ENCODE measurements at places on chromosomes 12 and 14. TPM values are rescaled to one million over a fixed set of nuclear protein-coding genes. Genes with fewer than 3 reads are reported as not detected.
A peak's percentile ranks its signal among the peaks of the same experiment; 100 is the strongest.

DNA sequence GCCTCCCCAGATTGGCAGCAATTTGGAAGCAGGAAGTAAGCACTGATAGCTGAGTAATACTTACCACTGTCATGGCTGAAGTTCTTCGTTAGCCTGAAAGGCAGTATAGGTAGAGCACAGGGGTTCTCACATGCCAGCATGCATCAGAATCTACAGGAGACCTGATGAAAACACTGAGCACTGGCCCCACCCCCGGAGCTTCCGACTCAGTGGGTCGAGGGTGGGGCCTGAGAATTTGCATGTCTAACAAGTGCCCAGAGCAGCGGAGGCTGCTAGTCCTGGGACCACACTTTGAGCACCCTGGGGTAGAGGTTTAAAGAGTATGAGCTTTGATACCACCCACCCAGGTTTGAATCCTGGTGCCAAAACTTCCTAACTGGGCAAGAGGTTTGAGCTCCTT lies 89.6 kb downstream of the FBXW8 start:
- no peak for DNase-seq

GRCh38 chr12:51661836-51662235 lies 70.8 kb downstream of the SCN8A start:
- no peak for DNase-seq

DNA sequence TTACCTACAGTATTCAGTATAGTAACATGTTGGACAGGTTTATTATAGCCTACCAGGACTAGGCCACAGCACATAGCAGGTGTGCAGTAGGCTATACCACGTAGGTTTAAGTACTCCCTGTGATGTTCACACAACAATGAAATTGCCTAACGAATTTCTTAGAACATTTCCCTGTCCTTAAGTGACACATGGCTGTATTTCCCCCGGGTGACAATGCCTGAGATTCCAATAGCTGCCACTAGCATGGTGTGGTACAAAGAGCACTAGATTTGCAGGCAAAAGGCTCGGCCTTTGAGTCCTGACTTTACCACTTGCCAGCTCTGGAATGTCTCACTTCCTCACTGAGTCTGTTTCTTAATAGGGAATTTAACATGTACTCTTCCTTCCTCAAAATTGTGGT lies 19.7 kb downstream of the PTPN21 start:
- no peak for DNase-seq

DNA sequence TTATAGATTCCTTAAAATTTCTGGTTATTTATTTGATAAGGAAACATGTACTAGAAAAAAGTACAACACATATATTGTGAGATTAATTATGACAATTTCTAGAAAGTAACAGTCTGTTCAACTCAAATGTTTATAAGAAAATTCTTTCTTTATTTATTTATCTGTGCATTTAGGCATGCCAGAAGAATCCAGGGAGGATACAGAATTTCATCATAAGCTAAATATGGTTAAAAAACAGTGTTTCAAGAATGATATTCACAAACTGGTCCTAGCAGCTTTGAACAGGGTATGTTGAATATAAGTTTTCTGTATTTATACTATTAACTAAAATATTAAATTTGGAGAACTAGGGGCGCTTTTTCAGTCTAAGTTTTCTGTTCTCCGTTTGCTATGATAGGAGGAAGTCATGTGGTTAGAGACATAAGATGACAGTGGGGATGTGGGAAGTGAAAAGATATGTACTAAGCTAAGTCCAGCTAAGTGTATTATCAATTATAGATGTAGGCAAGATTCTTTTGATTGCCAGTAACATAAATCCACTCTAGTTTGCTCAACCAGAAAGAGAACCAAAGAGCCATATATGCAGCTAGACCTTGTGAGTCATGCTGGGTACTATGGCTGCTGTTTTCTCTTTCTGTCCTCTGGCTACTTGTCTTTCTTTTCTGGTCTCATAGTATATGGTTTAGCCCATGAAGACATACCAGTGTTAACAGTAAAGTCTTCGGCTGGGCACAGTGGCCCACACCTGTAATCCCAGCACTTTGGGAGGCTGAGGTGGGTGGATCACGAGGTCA lies 39.0 kb downstream of the LRRK2 start:
- DNase-seq = no peak

GRCh38 chr12:93762912-93763553 lies 85.9 kb downstream of the CRADD start:
- DNase-seq = no peak

DNA sequence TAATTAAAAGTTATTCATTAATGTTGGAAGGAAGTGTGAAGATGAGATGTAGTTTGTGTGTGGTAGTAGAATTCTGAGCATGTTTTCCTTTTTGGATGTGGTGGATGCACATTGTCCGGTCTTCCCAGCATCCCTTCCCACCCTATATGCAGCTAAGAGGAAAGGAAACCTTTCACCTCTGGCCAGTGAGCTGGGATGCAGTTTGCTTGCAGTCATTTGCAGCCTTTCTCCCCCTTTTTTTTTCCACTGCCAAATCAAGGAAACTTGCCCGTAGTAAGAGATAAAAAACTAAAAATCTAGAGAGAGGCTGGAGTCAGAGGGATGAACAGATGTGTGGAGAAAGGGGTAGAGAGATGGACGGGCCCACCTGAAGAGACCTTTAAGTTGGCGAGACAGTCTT lies 72.5 kb upstream of the SLC38A2 start:
- no peak for DNase-seq

- DNase-seq = no peak
Observed at GRCh38 chr14:103404032-103404918, 19.1 kb downstream of the MARK3 start.

- DNase-seq = no peak
Observed at GRCh38 chr12:674272-674781, 11.1 kb upstream of the NINJ2 start.

DNA sequence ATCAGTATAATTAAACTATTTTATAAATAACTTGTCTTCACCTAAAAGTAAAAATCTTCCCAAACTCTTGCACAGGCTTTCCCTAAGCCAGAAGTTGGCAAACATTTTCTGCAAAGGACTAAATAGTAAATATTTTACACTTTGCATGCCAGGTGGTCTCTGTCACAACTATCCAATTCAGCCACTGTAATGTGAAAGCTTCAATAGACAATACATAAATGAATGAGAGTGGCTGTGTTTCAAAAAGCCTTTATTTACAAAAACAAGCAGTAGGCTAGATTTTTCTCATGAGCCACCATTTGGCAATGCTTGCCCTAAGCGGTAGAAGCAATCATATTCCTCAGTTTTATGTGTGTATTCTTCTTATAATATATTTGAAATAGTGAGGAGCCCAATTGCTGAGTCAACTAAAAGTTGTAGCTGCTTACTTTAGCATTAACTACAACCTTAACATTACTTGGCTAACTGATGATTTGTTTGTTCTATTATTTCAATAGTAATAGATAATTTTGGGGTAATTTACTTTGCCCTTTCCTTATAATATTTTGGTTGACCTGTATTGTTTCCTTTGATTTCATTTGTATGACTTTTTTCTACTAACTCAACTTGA lies 236.0 kb upstream of the SYT1 start:
- DNase-seq = no peak

DNA sequence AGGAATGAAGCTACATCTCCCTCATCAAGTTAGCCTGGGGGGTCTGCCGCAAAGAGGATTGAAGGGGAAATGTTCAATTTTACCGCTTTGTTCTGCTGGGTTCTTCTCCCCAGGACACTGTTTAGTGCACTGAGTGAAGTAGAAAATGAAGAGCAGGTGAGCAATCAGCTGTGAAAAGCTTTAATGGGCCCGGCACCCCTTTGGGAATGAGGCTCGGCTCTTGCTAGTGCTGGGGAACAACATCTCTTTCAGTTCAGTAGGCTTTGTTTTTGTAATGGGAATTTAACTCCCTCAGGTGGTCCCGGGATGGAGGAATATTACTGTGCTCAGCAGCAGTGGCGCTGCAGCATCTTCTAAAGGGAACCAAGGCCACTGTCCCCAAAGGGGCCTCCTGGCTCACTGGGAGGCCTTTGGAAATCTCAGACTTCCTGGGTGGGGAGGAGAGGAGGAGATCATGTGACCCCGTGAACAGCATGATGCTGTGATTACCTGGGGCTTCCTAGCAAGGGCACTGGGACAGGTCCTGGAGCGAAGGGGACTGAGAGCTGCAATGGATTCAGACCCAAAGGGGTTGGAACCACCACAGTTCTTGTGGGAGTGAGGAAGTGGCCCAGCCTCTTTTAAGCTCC lies 85.2 kb upstream of the MAX start:
- no peak for DNase-seq

DNA sequence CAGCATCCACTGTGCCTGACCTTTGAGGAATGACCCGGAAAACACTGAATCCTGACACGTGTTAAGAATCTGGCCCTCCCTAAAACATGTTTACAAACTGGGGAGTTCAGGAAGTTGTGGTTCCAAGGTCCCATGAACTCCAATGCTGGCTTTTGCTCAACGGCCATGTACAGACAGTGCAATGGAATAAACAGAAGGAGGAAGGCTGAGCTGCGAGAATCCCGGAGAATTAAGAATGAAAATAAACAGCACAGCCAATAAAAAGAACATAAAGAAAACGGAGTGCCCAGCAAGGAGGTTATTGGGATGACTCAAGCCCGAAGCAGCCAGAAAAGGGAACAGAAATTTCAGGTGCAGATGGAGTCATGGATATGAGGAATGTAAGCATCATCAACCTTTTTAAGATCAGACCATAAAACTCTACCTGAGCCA lies 32.3 kb downstream of the BCL11B start:
- no peak for DNase-seq

GRCh38 chr12:89863968-89864367 lies 155.3 kb upstream of the ATP2B1 start:
- DNase-seq = no peak

DNA sequence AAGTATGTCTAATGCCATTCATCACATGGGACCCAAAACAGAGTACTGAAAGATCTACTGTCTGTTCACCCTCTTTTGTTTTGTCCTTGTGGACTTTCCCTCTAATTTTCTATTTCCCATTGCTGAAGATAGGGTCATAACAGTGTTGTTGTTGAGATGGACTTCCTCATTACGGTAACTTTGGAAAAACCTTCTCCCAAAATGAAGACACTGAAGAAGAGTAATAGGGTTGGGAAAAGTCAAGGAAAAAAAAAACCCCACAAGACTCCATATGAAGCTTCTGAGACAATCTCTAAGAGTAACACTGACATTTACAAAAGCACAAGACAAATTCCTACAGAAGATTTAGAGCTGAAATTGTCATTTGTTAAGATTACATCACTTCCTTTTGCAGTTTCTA lies 36.7 kb downstream of the EXOC5 start:
- no peak for DNase-seq

GRCh38 chr12:49188201-49188915 lies 522 bp downstream of the TUBA1A start:
- peak; percentile 91 for DNase-seq

GRCh38 chr14:22409006-22409405 lies 180.0 kb downstream of the DAD1 start:
- no peak for DNase-seq

GRCh38 chr12:107594995-107595394 lies 90.6 kb upstream of the PWP1 start:
- DNase-seq = no peak

GRCh38 chr12:67797185-67797741 lies 148.7 kb downstream of the DYRK2 start:
- no peak for DNase-seq

GRCh38 chr14:83470959-83471695 lies 1937.5 kb upstream of the SEL1L start:
- DNase-seq = no peak

DNA sequence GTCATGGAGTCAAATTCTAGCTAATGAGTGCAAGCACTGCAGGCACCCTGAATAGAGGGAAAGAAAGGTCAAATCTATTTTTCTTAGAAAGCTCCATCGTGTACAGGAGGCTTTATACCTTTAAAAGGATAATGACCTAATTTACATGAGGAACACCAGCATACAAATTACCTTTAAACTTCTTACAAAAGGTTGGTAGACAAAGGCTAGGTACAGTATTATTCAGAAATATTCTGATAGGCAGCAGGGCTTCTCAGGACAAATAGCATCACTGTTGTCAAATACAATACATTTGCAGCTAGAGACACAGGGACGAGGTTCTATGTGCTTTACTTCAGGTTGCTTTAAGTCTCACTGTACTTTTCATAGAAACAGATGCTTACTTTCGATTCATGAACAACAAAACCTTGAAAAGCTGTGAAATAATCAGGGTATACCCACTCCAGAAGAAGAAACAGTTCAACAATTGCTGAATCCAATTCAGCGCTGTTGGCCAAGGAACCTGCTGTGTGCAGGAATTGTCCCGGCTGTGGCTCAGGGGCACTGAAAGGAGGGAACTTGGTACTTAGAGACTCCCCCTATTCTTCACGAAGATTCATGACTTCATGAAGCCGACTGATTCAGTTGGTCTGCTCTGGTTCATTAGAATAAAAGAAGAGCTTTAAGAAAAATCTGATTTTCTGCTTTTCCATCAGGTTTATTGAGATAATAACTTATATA lies 252.9 kb downstream of the PRKD1 start:
- DNase-seq = no peak

- DNase-seq = no peak
Observed at GRCh38 chr12:59086126-59086525, 165.8 kb upstream of the LRIG3 start.

DNA sequence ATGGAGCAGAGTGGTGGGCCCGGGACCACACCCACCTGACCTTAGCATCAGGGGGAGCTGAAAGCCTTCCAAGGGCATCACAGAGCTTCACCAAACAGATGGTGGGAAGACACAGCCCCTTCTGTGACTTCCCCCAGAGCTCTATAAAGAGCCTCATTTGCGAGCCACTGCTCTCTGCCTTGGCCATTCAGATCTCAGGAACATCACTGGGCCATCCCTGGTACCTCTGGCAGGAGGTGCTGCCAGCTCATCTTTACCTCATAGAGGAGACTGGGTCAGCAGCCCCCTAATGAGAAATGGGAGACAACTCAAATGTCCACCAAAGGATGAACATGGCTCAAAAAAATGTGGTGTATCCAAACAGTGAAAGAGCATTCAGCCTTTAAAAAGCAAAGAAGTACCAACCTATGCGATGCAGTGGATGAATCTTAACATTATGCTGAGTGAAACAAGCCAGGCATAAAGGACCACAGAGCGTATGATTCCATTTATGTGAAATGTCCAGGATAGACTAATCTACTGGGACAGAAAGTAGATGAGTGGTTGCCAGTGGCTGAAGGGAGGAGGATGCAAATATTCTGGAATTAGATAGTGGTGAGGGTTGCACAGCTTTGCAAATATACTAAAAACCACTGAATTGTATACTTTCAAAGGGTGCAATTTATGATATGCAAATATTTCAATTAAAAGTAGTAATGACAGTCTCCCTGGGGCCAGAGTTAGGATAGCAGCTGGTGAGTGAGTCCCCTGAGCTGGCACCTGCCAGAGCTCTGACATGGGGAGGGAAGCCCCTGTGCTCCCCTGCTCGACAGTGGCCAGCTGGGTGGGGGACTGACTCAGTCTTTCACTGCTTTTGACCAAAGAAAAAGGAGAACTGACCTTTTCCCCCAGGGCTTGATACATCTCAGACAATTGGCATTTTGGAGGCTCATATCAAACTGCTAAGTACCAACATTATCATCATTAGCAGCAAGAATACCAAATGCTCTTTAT lies 116.6 kb downstream of the GCH1 start:
- no peak for DNase-seq

CARMIL3 gene
- 0.96 TPM for total RNA-seq

TGM1 gene
- total RNA-seq = 12.3 TPM

RHNO1 gene
- total RNA-seq = 15.2 TPM

TMEM179 gene
- total RNA-seq = not detected

Measured in upper lobe of right lung (tissue), 1 donor.